Smooth muscle cell of the umbilical artery (primary cell): ENCODE measurements at places on chromosomes 13 and 19. TPM values are rescaled to one million over a fixed set of nuclear protein-coding genes. Genes with fewer than 3 reads are reported as not detected.

CDX2 gene
- not detected in 2 replicates for total RNA-seq

ARID3A gene
- 28.2 and 30.3 TPM in 2 replicates for total RNA-seq

KLK3 gene
- total RNA-seq, result not detected in 2 replicates

ANGPTL8 gene
- not detected in 2 replicates for total RNA-seq

TYROBP gene
- not detected in 2 replicates for total RNA-seq

CDC42EP5 gene
- 7.8 and 11.3 TPM in 2 replicates for total RNA-seq

SH2D3A gene
- total RNA-seq, result not detected in 2 replicates

FGF21 gene
- not detected in 2 replicates for total RNA-seq

NRTN gene
- total RNA-seq, result not detected in 2 replicates

LIPE gene
- total RNA-seq, result 1.5 and 2.8 TPM in 2 replicates

ZNF254 gene
- 13.4 and 13.9 TPM in 2 replicates for total RNA-seq

LGI4 gene
- total RNA-seq, result under 0.01 and 0.05 TPM in 2 replicates

TLE6 gene
- 0.55 and 0.89 TPM in 2 replicates for total RNA-seq

KMT2B gene
- total RNA-seq, result 5.9 and 16.0 TPM in 2 replicates

PALM3 gene
- total RNA-seq, result 0.30 and 0.92 TPM in 2 replicates

ELSPBP1 gene
- total RNA-seq, result not detected in 2 replicates

NCAN gene
- total RNA-seq, result not detected in 2 replicates

ZNF610 gene
- 3.3 and 4.5 TPM in 2 replicates for total RNA-seq

METTL21C gene
- not detected in 2 replicates for total RNA-seq

NR2F6 gene
- 44.4 and 54.9 TPM in 2 replicates for total RNA-seq

CEACAM19 gene
- total RNA-seq, result 0.30 and 1.9 TPM in 2 replicates

ZNF221 gene
- total RNA-seq, result 9.8 and 12.9 TPM in 2 replicates

ATP4A gene
- total RNA-seq, result not detected in 2 replicates

APC2 gene
- total RNA-seq, result 0.46 and 0.89 TPM in 2 replicates

TRIP10 gene
- 38.9 and 40.6 TPM in 2 replicates for total RNA-seq

IFNL1 gene
- total RNA-seq, result not detected in 2 replicates

TPGS1 gene
- total RNA-seq, result 20.6 and 35.6 TPM in 2 replicates
